ENCODE measurements at places on chromosomes 5 and 9.

DNA sequence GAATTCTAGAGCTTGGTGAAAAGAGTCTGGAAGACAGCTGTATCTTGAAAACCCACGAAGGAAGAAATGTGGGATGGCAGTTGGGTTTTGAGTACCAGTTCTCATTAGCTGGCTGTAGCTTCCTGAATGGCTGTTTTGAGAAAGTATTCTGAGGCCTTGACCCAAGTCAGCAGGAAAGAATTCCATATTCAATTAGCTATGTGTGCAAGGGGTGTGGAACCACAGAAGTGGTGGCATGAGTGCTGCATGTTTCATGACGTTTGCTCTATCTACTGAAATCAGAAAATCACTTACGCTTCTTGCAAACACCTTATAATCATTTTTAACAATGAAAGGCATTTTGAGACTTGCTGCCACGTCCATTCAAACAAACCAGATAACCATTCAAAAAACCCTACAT is 69.1 kb downstream of the TRPM3 start:
- no peak for DNase-seq

DNA sequence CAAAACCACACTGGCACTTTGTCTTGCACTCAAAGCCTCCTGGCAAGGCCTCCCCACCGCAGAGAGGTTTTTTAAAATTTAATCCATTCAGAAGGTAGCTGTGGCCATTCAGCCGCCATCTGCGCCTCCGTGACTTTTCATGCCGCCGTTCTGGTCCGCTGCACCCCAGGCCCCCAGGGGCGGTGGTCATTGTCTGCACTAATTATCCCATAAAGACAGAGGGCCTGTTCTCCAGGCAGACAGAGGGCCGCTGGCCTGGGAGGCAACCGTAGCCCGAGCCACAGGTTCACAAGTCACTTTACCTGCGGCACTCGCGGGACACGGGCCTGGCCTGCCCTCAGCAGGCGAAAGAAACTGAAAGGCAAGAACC is 49.4 kb downstream of the EXD3 start:
- no peak for DNase-seq

- DNase-seq: no peak
These were observed 70.2 kb downstream of the FBXL17 start for GRCh38 chr5:108311682-108312081.

- DNase-seq: no peak
These were observed 5.6 kb downstream of the CDX1 start for GRCh38 chr5:150172145-150172544.

DNA sequence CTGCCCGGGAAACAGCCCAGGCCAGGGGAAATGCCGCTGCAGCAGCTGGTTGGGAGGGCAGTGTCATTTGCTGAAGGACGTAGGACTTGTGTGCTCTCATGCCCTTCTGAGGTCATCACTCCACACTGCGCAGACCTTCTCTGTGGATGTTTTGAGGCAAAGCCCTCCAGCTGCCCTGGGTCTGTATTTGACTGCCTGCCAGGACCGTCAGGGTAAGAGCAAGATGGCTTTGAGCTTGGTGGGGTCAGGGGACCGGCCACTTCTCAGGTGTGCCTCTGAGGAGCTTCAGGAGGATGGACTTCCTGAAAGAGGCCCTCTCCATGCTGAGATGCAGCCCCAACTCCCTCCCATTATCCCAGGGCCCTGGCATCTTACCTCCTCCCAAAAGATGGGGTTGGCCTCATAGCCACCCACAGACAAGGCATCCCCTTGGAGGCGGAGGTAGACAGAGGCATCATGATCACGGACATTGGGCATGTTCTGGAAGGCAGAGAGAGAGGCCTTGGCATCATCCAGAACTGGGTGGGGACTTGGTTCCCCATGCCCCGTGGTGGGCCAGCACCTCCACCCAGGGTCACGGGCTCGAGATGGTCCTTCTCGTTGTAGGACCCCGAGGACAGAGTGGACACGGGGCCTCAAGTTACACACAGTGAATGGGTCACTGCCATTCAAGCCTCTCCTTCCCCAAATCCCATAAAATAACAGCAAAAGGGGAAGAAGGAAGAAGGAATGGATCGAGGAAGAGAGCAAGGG is 19.4 kb downstream of the SARDH start:
- DNase-seq: no peak

GRCh38 chr5:127832067-127832466 is 128.9 kb downstream of the CCDC192 start:
- no peak for DNase-seq

DNA sequence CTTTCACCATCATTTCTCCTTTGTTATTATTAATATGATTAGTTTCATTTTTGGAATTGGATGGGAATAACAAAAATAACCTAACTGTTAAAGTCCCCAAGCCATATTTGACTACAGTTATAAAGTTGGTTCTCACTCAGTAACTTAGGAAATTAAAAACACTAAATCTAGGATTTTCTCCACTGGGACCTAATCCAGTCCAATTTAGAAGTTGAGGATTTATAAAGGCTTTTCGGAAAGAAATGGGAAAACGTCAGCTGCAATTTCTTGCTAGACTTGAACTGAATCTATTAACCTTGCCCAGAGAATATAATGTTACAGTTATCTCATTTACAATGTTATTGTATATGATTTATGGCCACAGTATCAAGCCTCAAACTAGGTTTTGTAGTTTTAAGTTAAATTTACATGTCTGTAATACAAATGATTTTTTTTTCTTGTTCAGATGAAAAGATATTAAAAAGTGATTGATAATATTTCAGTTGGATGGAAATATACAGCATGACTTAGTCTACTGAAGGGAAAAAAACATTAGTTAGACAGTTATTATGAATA is 524.3 kb upstream of the GRAMD2B start:
- DNase-seq: no peak

DNA sequence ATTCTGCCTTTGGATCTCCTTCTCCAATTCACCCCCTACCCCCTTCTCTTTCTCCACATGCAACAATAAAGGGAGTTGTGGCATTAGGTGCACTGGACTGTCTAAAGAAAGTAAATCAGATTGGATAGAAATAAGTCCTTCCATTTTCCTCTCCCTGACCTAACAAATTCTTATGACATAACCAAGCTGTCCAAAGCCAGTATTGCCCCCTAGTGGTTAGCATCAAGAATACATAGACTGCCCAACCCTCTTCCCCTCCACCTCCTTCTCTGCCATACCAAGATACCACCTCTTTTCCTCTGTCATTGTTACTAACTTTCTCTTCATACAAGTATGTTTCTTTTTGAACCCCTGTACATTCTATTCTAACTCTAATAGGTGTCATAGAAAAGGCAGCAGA is 45.7 kb downstream of the PPARGC1B start:
- no peak for DNase-seq

- DNase-seq: no peak
These were observed 50.3 kb downstream of the MAP1B start for GRCh38 chr5:72157625-72157962.

DNA sequence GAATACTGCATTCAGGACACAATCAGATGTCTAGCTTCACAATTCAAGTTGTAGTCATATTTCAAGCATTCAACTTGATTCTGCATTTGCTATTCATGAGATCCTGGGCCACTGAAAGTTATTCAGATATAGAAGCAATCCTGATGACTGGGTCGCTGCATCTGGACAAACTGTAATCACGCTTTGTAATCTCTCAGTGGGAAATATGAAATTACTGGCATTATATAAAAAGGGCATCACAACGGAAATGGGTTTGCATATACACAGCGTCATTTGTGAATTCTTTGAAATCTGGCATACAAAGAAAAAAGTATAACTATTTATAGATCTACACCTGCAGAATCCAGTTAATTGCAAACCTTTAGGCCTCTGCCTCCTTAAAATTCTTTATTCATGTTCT is 102.2 kb downstream of the PARP8 start:
- no peak for DNase-seq

- DNase-seq: no peak
These were observed 79.3 kb downstream of the STARD4 start for GRCh38 chr5:111432883-111433536.

- DNase-seq: no peak
These were observed 33.1 kb downstream of the ATP6V0E1 start for GRCh38 chr5:173016598-173017046.

- no peak for DNase-seq
These were observed 16.2 kb downstream of the CLINT1 start for GRCh38 chr5:157842787-157843186.

DNA sequence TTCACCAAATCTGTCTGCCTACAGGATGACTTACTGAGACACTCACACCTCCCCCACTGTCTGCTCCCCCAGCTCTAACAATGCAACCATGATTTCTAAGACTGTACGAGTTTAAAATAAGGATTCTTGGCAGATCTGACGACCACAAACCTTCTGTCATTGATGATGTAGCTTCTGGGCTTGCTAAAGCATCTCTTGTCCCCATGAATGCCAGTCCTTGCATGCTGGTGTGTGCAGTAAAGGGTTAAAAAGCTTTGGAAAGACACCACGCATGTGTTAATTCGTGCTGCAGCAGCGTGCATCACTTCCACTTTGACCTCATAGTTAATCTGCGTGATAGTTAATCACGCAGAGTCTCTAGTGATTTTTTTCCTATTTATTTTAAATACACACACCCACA is 411 bp upstream of the GABRG2 start:
- DNase-seq: no peak

GRCh38 chr9:112905084-112905483 is 14.4 kb upstream of the SLC46A2 start:
- DNase-seq: no peak

Data from stimulated activated CD4-positive, alpha-beta T cell treated with anti-CD3 and anti-CD28 coated beads, Interleukin-4, amount 100 ng/mL, for 24 hours (primary cell).